ENCODE measurements at places on chromosomes 6 and 20. TPM values are rescaled to one million over a fixed set of nuclear protein-coding genes. Genes with fewer than 3 reads are reported as not detected.

DNA sequence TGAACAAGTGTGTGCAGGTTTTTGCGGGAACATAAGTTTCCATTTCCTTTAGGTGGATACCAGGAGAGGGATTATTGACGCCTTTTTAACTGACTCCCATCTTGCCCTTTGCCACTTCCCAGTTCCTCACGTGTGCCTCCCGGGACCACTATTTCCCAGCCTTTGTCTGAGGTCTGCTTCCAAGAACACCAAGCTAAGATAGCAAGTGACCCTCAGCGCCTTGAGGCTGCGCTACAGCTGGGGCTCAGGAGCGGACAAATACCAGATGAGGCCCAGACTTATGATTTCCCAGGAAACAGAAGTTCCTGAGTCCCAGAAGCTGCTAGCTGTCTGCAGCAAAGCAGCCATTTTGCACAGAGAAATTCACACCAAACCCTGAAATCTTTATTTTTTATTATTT lies 216.7 kb downstream of the SYNDIG1 start:
- DNase-seq, result no peak

DNA sequence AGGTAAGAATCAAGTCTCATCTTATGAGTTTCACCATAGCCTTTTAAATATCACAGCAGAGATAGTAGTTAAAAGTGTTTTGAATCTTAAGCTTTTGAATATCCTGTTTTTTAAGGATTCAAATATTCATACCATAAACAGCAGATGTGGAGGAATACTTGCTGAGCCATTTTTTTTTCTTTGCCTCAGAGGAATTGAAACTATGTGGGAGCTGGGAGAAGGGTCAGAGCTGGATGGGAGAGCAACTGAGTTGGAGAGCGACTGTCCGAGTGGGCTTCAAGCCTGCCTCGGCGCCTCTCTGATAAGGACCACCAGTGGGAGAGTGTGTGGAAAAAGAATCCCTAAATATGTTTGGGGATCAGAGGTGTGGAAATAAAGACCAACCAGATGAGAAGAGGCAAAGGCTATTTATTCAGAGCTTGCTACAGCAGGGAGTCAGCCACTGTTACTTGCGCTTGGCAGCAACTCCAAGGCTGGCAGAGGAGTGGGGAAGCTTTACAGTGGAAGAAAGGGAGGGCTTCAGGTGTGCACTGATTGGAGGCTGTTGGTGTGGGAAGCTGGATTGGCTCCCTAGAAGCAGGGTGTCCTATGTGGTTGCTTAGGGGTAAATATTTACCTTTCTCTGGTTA lies 34.3 kb upstream of the MCUR1 start:
- no peak for DNase-seq

DNA sequence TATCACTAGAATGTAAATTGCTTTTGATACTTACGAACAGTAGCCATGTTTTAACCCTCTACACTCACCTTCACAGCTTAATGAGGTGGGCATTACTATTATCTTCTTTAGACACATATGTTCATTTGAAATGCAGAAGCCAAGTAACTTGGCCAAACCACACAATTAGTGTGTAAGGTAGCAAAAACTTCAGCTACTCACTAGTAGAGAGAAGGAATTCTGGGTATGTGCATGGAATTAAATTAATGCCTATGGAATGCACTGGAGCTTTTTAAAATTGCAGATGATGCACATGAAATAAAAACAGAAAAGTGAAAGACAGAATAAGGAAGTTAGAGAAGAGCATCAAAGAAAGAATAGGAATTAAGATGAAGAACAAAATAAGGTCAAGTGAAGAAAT lies 494.0 kb downstream of the ADGRB3 start:
- no peak for DNase-seq

HECA gene
- polyA plus RNA-seq, result 12.5 TPM

DNA sequence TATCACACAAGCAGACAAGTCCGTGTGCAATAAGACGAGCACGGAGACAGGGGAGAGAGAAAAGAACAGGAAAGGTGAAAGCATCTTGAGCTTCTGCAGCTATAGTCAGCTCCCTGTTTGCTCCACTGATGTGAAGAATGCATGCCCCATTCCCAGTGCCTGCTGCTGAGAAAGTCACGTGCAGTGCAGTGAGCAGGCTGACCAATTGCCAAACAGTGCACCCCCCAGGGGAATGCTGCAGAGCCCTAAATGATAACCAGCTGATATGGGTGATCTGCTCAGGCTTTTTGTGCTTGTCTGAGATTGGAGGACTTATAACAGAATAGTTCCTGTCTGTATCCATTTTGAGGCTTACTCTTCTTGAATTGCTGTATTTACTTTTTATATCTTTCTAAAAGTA lies 121.5 kb downstream of the PACRG start:
- no peak for DNase-seq

GRCh38 chr6:18509871-18510643 lies 122.9 kb downstream of the RNF144B start:
- no peak for DNase-seq

DNA sequence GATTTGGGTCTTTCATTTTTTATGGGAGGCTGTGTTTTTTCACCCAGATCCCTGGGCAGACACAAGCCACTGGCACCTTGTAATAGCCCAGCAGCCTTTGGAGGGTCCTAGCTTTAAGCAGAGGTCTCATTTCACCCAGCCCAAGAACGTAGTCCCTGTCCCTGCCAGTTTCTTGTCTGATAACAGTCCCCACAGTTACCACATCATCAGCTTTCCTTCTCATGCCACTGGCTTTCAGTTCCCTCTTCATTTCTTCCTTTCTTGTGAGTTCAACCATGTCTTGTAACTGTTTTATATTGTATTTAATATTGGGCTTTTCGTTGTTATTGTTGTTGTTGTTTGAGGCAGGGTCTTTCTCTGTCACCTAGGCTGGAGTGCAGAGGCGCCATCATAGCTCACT lies 10.6 kb downstream of the PNPLA1 start:
- DNase-seq, result no peak

MUCL3 gene
- polyA plus RNA-seq, result 0.13 TPM

DNA sequence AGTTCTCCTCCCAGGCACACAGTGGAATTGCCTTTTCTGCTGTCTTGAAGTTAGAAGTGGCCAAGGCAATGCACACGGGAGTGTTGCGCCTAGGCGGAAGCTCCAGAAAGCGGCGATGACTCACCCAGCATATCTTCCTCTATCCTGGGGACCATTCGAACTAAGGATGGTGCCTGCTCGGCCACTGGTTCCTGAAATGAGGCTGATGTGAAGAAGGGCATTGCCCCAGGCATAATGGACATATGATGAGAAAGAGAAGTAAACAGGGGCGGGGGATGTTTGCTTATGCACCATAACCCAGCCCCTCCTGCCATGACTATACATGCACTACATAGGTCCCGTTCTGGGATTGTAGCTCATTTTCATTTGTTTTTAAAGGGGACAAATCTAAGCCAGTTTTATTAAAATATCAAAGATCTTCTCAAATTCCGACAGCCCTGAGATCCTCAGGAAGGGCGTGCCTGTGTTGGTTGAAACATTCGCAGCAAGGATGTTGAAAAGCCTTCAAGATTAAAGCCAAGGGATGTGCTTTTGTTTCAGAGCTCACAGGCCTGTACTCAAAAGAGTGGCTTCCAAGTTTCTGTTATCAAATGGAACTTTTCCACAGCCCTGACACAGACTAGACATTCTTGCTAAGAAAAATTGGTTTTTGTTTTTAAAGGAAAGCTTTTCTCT lies 218.5 kb downstream of the LY86 start:
- no peak for DNase-seq

GRCh38 chr20:41553142-41553879 lies 64.9 kb downstream of the CHD6 start:
- DNase-seq, result no peak

DNA sequence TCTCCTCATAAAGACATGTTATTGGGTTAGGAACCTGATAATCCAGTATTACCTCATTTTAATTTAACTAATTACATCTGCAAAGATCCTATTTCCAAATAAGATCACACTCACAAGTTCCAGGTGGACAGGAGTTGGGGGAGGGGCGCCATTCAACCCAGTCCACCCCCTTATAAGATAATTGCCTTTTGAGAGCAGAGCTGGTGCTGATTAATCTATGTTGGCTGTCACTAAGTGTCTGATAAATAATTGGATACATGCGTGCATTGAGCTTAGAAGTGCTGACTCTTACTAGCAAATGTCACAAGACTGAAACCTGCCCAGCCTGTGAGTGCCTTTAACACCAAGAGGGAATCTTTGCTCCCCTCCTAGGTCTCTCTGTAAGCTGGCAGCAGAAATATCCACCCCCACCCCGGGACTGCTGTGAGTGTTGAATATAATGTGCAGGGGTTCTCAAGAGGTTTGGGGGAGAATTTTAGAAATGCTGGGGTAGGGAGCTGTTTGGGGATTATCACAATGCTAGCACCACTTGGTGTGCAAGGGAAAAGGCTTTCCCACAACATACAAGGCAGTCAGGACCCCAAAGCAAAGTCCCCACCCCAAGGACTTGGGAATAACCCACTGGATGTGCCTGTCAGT lies 87.5 kb downstream of the ANKRD60 start:
- DNase-seq, result no peak

CALHM4 gene
- polyA plus RNA-seq, result 0.43 TPM

DUSP22 gene
- 22.3 TPM for polyA plus RNA-seq

DNA sequence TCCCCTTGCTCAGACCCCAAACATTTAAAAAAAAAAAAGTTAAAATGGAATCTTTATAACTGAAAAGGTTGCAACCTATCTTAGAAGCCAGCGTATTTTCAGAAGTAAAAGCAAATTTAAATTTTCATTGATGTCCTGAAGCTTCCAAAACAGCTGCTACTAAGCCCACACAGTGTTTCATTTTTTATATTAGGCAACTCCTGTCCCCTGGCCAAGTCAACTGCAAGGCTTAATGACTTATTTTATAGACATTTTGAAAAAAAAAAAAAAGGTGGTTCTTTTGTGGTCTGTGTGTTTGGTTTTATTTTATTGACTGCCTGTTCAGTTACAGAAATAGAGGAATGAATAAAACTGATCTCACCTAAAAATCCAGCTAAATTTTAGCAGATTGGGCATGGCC lies 13.0 kb downstream of the CFAP61 start:
- DNase-seq, result no peak

PPP1R16B gene
- 7.3 TPM for polyA plus RNA-seq

DNA sequence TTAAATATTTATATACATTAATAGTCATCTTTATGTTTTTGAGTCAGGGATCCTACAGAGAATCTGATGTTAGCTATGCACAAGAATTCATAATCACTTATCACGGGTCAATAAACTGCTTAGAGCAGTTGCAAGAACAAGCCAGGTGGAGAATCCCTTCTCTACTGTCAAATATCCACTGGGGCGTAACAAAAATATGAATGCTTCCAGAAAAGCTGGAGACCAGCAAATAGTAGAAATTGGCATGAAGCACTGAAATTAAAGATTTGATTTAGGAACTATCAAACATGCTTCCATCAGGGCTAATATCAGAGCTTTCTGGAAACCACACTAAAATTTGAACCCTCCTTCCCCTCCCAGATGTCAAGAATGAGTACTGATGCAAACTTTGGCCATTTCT lies 37.3 kb downstream of the ADGRG6 start:
- DNase-seq, result no peak

DNA sequence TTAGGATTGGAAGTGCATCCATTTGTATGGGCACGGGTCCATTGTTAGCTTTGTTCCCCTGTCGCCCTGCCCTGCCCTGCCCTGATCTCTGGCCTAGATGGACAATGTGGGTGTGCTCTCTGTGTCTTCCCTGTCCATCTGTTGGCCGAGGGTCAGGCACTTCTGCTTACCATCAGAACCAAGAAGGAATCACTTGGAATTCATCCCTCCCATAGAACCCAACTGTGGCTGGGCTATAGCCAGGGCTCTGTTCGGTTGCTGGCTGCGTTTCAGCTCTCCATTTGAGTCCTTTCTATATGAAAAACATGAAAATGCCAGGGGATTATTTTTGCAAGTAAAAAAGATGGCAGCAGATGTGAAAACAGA lies 26.6 kb upstream of the TULP4 start:
- no peak for DNase-seq

GRCh38 chr6:133544419-133544818 lies 303.3 kb downstream of the EYA4 start:
- DNase-seq, result no peak

- no peak for DNase-seq
Observed at GRCh38 chr6:41573985-41574384, 27.8 kb downstream of the FOXP4 start.

- peak; percentile 84 for DNase-seq
Observed at GRCh38 chr6:15088904-15089568, 156.8 kb upstream of the JARID2 start.
